Activated CD4-positive, alpha-beta memory T cell treated with anti-CD3 and anti-CD28 coated beads for 36 hours (primary cell): ENCODE measurements at places on chromosomes 1 and 21. TPM values are rescaled to one million over a fixed set of nuclear protein-coding genes. Genes with fewer than 3 reads are reported as not detected.

The TNNT2 gene
- total RNA-seq, result not detected

The C1orf185 gene
- not detected for total RNA-seq

GRCh38 chr1:24203404-24203803, 16.3 kb upstream of the IFNLR1 start:
- H3K27me3 ChIP-seq, result peaks cover 3% of the 10 kb centered on the region
- DNase-seq, result peak; percentile 64

GRCh38 chr1:53777272-53777671, 38.3 kb upstream of the GLIS1 start:
- no peaks in the 10 kb centered on the region for H3K27me3 ChIP-seq
- peaks cover 38% of the 10 kb centered on the region for H3K36me3 ChIP-seq
- no peak for DNase-seq
- no peaks in the 10 kb centered on the region for H3K4me1 ChIP-seq

GRCh38 chr1:151540982-151541377, 871 bp downstream of the TUFT1 start:
- H3K27ac ChIP-seq, result no peak overlapping the region
- H3K36me3 ChIP-seq, result no peaks in the 10 kb centered on the region
- H3K27me3 ChIP-seq, result no peaks in the 10 kb centered on the region
- no peak for DNase-seq

DNA sequence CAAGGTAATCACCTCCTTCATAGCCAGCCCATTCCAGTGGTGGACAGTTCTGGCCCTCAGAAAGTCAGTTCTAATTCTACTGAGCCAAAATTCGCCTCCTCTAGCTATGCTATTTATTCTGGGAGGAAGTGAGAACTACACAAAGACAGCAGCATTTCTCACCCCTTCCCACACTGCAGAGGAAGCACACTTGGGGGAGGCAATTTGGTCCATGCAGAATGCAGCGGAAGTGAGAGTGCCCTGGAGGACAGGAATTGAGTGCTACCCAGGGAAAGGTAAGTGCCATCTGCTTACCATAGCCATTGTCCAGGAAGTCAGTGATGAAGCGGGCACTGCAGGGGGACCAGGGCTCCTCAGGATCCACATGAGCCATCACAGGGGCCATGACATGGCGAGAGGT, 3.7 kb downstream of the ADAMTS4 start:
- no peaks in the 10 kb centered on the region for H3K36me3 ChIP-seq
- H3K4me1 ChIP-seq, result peaks cover 27% of the 10 kb centered on the region
- H3K4me3 ChIP-seq, result no peak overlapping the region
- DNase-seq, result no peak
- no peaks in the 10 kb centered on the region for H3K27me3 ChIP-seq
- H3K27ac ChIP-seq, result peak overlapping the region; percentile 14

The RAP1GAP gene
- total RNA-seq, result 1.7 TPM

GRCh38 chr1:72397786-72398185, 115.4 kb upstream of the NEGR1 start:
- H3K4me3 ChIP-seq, result no peak overlapping the region
- no peaks in the 10 kb centered on the region for H3K27me3 ChIP-seq
- no peaks in the 10 kb centered on the region for H3K36me3 ChIP-seq
- no peaks in the 10 kb centered on the region for H3K4me1 ChIP-seq

GRCh38 chr1:111406321-111406768, 21.2 kb downstream of the OVGP1 start:
- peaks cover 37% of the 10 kb centered on the region for H3K4me1 ChIP-seq
- H3K27me3 ChIP-seq, result no peaks in the 10 kb centered on the region
- peak; percentile 60 for DNase-seq
- no peaks in the 10 kb centered on the region for H3K36me3 ChIP-seq

The SLC30A1 gene
- 3.5 TPM for total RNA-seq

The MR1 gene
- 21.2 TPM for total RNA-seq

DNA sequence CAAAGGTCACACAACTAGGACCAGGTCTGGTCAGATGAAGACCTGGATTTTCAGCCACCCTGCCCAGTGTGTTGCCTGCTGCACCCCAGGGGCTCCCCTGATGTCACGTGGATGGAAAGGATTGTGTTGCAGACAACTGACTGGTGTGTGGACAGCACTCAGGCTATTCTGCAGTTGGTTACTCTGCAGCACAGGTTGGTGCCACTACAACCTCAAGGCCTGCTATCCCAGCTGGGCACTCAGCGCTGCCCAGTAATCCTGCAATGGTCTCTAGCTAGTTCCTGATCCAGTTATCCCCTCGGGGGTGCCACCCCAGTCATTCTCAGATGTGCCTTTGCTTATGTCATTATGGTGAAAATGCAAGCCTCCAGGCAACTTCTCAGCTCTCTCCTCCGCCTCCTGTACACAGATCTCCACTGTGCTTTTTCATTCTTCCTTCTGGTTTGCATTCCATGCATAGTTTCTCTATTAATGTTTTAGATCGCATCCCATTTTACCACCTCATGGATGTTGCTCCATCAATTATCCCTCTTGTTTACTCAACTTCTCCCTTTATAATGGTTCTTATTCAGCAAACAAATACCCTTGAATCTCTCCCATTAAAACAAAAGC, 503.2 kb upstream of the CAMK1G start:
- H3K4me3 ChIP-seq, result no peak overlapping the region
- no peaks in the 10 kb centered on the region for H3K4me1 ChIP-seq
- DNase-seq, result no peak
- no peaks in the 10 kb centered on the region for H3K36me3 ChIP-seq
- H3K27me3 ChIP-seq, result no peaks in the 10 kb centered on the region

The S100A12 gene
- not detected for total RNA-seq

The ASAP3 gene
- 0.58 TPM for total RNA-seq

DNA sequence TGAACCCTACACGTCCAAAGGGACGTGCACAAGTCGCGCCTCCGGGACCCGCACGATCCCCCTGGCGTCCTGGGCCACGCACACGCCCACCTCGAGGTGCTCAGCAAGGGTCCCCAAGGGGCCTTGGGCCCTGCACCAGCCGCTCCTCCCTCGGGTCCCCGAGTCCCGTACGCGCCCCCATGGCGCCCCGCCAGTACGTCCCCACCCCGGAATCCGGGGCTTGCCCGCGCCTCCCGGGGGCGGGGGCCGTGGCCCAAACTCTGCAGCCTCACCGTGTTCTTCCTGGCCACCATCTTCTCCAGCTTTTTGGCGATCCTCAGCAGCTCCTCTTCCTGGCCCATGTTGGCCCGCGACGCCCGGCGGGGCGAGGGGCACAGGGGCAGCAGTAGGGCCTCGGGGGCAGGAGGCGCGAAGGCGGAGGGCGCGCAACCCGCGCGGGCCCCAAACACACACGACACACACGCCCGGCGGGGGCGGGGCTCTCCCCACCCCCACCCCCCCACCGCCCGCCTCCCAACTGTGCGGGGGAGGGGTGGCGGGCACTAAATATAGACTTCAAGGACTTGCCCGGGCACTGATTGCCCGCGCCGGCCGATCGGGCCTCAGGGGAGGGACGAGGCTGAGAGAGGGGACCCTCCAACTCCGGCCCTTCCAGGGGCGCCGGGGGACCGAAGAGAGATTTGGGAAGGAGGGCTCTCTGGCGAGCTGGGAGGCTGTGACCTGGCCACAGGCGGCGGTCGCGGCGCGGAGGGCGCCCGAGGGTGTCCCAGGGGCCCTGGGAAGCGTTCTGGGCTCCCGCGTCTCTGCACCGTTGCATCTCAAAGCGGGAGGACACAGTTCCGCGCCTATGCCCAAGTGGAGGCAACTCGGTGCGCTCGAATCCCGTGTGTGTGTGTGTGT, at the start of gene TCEA3:
TCEA3 (minus strand) TSS at position 456 of the 900 bp plus-strand sequence; CDS start at position 341, 115 bp downstream.
- peaks cover 5% of the 10 kb centered on the region for H3K27me3 ChIP-seq
- peak; percentile 31 for DNase-seq
- peak within 1 kb of the TSS; percentile 72 for H3K4me3 ChIP-seq
- no peak within 1 kb of the TSS for H3K27ac ChIP-seq
- H3K36me3 ChIP-seq, result no peaks in the 10 kb centered on the region

DNA sequence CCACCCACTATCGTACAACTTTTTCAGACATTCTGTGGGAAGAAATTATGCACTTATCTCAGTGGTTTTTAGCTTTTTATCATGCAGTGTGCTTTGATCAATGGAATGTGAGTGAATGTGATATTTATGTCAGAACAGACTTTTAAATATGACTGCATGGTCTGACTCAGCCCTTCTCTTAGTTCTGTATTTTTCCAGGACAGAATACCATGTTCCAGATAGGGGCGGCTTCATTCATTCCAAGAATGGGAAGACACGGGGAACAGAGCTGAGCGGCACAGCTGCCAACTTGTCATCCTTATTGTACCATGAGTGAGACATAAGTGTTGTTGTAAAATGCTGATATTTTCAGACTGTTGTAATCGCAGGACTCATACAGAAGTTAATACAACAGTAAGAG, 214.6 kb upstream of the NCAM2 start:
- H3K36me3 ChIP-seq, result no peaks in the 10 kb centered on the region
- no peak overlapping the region for H3K4me3 ChIP-seq
- H3K27me3 ChIP-seq, result no peaks in the 10 kb centered on the region
- DNase-seq, result no peak
- H3K4me1 ChIP-seq, result no peaks in the 10 kb centered on the region

GRCh38 chr21:34891613-34891943, 157.5 kb downstream of the RUNX1 start:
- DNase-seq, result no peak
- peak overlapping the region; percentile 46 for H3K4me3 ChIP-seq
- peaks cover 13% of the 10 kb centered on the region for H3K36me3 ChIP-seq
- peak overlapping the region; percentile 66 for H3K27ac ChIP-seq

DNA sequence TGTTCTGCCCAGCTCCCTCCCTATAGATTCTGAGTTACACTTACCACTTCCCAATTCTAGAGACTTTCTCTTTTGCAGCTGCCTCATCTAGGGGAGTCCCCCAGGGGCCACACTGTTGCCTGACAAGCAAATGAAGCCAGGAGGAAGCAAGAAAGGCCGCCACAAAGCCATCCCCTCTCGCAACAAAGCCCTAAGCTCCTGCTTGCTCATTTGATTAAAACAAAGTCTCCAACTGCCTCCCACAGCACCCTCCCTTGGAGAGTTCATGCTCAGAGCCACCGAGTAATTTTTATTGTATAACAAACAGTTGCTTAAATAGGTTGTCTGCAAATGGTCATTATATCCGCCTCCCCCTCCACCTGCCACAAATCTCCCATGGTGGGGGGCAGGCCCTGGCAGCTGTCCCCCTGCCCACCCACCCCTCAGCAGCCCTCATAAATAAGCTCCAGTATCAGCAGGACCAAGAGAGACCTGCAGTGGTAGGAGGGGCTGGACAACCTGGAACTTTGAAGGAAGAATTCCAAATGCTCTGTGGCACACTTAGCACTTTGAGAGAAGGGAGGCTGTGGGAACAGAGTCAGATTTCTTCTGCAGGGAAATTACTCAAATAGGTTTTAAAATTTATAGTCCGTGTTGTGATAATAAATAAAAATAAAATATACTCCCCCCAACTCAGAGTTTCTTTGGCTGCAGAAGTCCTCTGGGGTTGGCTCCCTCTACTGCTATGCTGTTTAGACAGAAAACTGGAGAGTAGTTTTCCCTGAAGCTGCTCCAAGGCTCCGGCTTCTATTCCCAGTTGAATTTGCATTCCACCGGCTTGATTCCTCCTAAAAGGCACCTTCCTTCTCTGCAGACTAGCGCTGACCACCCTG, 237.5 kb downstream of the TTLL7 start:
- no peak overlapping the region for H3K27ac ChIP-seq
- H3K4me1 ChIP-seq, result no peaks in the 10 kb centered on the region
- H3K4me3 ChIP-seq, result no peak overlapping the region
- H3K36me3 ChIP-seq, result no peaks in the 10 kb centered on the region
- H3K27me3 ChIP-seq, result no peaks in the 10 kb centered on the region

- no peaks in the 10 kb centered on the region for H3K36me3 ChIP-seq
- no peak overlapping the region for H3K4me3 ChIP-seq
- no peak for DNase-seq
- H3K27me3 ChIP-seq, result no peaks in the 10 kb centered on the region
- no peaks in the 10 kb centered on the region for H3K4me1 ChIP-seq
- H3K27ac ChIP-seq, result no peak overlapping the region
Measured at GRCh38 chr1:189970331-189971230, 507.1 kb downstream of the BRINP3 start.

GRCh38 chr1:115246526-115246925, 91.5 kb downstream of the NGF start:
- peaks cover 8% of the 10 kb centered on the region for H3K27me3 ChIP-seq
- DNase-seq, result no peak
- H3K4me3 ChIP-seq, result no peak overlapping the region
- no peak overlapping the region for H3K27ac ChIP-seq
- H3K4me1 ChIP-seq, result no peaks in the 10 kb centered on the region

The MCOLN3 gene
- 0.22 TPM for total RNA-seq

GRCh38 chr1:20682571-20683236, 21.5 kb upstream of the DDOST start:
- H3K27me3 ChIP-seq, result peaks cover 10% of the 10 kb centered on the region
- H3K27ac ChIP-seq, result no peak overlapping the region
- H3K4me1 ChIP-seq, result peaks cover 8% of the 10 kb centered on the region
- peaks cover 3% of the 10 kb centered on the region for H3K36me3 ChIP-seq

GRCh38 chr1:236545621-236546169, 21.9 kb downstream of the LGALS8 start:
- peak overlapping the region; percentile 78 for H3K27ac ChIP-seq

DNA sequence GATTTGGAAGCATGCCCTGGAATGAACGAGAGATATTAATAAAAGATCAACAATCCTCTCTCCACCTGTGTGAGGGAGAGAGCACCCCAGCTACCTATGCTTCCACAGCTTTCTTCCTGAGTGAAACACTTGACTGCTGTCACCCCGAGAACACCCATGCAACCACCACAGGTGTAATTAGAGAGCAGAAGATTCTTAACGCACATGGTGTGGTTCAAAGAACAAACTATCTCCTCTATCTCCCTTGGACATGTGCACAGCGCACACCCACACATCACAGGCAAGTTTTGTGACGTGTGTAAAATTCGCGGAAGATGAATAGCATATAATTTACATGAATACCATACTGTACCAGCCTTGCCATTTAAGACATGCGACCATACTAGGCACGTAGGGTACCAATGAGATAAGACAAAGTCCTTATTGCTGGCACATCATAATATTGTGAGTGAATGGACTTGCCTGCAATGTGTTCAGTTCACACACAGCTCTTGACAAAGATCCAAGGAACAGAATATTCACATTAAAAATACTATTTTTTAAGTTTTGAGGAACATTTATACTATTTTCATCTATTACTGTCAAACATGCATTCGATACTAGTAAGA, 11.6 kb downstream of the ERRFI1 start:
- no peaks in the 10 kb centered on the region for H3K36me3 ChIP-seq
- H3K4me3 ChIP-seq, result no peak overlapping the region
- H3K27me3 ChIP-seq, result peaks cover 17% of the 10 kb centered on the region
- no peak overlapping the region for H3K27ac ChIP-seq
- peaks cover 2% of the 10 kb centered on the region for H3K4me1 ChIP-seq

- no peak overlapping the region for H3K27ac ChIP-seq
- no peaks in the 10 kb centered on the region for H3K27me3 ChIP-seq
- H3K36me3 ChIP-seq, result no peaks in the 10 kb centered on the region
- H3K4me3 ChIP-seq, result no peak overlapping the region
- DNase-seq, result no peak
Measured at GRCh38 chr1:232562855-232563510, 67.0 kb downstream of the SIPA1L2 start.
